ENCODE measurements at places on chromosomes 13 and 19.

- no peak for DNase-seq
These were observed 11.8 kb upstream of the MADCAM1 start for GRCh38 chr19:484494-484893.

DNA sequence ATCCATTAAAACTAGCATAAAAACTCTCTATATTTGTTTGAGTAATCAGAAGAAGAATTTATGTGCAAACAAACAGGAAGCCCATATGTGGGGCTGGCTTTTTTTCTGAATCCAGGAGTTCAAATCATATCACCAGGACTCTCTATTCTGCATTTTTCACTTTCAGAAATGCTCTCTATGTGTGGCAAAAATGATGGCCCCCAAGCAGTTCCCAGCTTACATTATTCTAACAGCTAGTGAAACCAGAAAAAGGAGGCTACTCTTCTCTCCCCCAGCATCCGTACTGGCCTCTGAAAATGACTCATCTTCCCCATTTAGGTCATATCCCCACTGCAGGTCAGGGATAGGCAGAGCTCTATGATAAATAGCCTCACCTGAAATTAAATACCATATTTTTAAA lies 20.4 kb downstream of the RBM26 start:
- DNase-seq: no peak

- DNase-seq: no peak
These were observed 204.2 kb downstream of the DCLK1 start for GRCh38 chr13:35926859-35927530.

GRCh38 chr13:100541897-100542825 lies 46.4 kb downstream of the GGACT start:
- DNase-seq: no peak

DNA sequence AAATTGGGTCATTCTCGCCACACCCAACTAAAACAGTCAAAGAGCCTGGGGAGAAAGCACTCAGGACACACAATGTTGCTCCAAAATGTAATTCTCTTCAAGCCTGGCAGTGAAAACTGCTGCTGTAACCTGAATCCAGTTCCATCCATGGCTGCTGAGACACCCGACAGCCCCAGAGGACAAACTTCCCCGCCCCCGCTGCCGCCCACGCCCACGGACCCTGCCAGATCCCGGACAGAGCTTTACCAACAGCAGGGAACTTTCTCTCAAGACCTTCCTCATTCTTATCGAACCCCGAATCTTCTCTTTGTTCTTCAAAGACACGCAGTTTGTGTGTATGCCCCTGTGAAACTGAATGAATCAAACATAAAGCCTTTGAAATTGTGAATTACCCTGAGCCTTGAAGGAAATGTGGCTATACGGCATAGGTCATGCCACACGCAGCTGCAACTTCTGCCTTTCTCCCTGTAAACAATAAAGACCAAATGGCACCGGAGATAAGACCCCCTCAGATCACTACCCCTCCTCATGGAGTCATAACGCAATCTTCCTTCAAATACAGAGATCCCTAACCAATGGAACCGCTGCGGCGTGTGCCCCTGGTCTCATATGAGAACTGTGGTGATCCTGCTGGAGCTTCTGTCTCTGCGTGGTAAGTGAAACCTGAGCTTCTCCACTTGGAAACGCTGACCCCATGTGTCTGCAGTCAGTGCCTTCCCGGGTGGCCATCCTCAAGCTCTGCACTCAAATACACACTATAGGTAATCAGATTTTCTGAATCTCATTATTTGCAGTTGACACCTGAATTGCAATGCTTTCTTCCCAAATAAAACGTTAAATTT lies 4.8 kb upstream of the LAMP1 start:
- no peak for DNase-seq
